ENCODE measurements at places on chromosomes 3 and 15. TPM values are rescaled to one million over a fixed set of nuclear protein-coding genes. Genes with fewer than 3 reads are reported as not detected.

Gene ACTR8
- total RNA-seq, result 54.5 TPM

GRCh38 chr3:105938806-105939205, 70.0 kb upstream of the CBLB start:
- no peak for DNase-seq

GRCh38 chr3:57257678-57258077, 30.1 kb downstream of the APPL1 start:
- no peak for DNase-seq

- no peak for DNase-seq
These were observed 14.4 kb downstream of the DCUN1D1 start for GRCh38 chr3:182965861-182966366.

- DNase-seq, result no peak
These were observed 1.0 kb downstream of the P3H2 start for GRCh38 chr3:190119461-190120268.

Gene GNAT1
- not detected for total RNA-seq

GRCh38 chr3:129890125-129890524, 3.4 kb downstream of the TMCC1 start:
- DNase-seq, result no peak

DNA sequence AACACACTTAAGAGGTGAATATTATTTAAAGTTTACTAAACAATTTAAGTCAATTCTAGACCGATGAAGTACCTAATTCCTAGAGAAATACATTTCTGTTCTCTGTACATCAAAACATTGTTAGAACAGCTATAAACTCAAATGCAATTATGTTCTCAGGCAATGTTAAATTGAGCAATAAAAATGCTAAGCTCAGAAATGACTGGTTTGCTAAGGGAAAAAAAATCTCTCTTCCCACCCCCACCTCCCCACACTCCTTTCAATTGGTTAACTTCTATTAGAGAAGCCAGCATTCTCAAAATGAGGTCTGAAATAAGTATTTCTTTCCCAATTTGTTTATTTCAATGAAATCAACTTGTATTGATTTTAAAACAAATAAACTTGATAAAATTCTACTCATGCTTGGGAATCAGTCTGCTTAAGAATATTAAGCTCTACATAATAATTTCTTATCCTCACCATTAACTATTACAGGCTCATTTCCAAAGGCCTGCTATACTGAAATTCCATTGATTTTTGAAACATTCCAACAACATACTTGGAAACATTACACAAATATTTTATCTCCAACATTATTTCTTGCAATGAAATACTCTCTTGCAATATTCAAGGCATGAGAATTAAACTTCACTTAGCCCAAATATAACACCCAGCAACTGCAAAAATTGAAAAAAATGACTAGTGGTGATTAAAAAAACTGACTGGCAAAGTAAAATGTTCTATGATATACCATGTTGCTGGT, 22.6 kb downstream of the TSPAN3 start:
- no peak for DNase-seq

- no peak for DNase-seq
These were observed 414.0 kb upstream of the ZNF717 start for GRCh38 chr3:76199382-76199781.

Gene BCL2A1
- 0.57 TPM for total RNA-seq

Data from prostate gland (tissue), 2 donors.